Naive thymus-derived CD4-positive, alpha-beta T cell (primary cell): ENCODE measurements at places on chromosomes 13 and 19. TPM values are rescaled to one million over a fixed set of nuclear protein-coding genes. Genes with fewer than 3 reads are reported as not detected.

GRCh38 chr19:46614114-46614722, 10.7 kb downstream of the PTGIR start:
- peak; percentile 71 for DNase-seq

DNA sequence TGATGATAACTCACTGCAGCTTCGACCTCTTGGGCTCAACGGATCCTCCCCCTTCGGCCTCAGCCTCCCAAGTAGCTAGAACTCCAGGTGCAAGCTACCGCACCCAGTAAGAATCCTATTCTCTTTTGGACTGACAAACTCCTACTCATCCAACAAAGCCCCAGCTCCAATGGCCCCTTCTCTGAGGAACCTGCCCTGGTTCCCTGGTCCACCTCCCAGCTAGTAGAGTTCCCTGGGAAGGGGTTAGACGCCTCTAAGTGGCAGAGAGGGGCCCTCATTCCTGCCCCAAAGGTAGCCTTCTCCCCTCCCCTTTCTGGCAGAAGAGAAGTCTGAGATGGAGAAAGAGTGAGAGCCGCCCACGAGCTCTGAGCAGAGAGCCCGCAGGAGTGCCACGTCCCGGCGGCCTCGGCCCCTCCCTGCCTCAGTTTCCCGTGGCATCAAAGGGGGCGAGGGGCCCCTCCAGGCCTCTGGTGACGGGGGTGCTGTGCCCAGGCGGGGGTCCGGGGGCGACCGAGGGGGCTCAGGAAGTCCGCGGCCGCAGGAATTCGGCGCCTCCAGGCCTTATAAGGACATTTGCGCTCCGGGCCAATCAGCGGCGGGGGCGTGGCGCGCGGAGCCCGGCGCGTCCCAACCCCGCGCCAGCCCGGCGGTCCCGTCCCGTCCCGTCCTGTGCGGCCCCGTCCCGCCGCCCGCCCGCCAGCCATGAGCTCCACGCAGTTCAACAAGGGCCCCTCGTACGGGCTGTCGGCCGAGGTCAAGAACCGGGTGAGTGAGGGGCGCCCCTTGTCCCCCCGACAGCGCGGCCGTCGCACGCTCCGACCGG, at the start of gene CNN2:
CNN2 (plus strand) TSS at position 649 of the 823 bp plus-strand sequence; CDS start at position 703, 54 bp downstream.
- DNase-seq, result peak; percentile 60

GRCh38 chr13:84187626-84188025, 305.4 kb upstream of the SLITRK1 start:
- no peak for DNase-seq

- no peak for DNase-seq
Observed at GRCh38 chr13:106184790-106185189, 350.7 kb downstream of the EFNB2 start.

GRCh38 chr19:12841094-12841493, 2.8 kb downstream of the MAST1 start:
- DNase-seq, result no peak

DNA sequence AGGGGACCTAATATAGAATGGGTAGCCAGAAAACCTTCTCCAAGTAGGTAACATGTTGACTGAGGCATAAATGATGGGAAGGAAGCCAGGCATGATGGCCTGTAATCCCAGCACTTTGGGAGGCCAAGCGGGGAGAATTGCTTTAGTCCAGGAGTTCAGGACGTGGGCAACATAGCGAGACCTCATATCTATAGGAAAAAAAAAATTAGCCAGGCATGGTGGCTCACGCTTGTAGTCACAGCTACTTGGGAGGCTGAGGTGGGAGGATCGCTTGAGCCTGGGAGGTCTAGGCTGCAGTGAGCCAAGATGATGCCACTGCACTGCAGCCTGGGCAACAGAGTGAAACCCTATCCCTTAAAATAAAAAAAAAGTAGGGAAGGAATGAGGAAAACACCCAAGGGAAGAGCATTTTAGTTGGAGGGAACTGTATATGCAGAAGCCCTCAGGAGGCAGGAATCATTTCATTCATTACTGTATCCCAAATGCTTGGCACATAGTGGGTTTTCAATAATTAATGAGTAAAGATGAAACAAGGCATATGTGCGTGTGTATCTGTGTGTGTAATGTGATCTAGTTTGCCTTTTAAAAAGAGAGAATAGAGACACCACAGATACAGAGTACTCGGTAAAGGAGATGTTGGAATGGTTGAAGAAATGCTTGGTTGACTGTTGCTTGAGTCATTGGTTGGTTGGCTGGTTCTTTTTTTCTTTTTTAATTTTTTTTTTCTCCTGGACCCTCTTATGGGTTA, 2.2 kb upstream of the NUP62 start:
- no peak for DNase-seq

GRCh38 chr13:106433066-106433465, 102.4 kb downstream of the EFNB2 start:
- DNase-seq, result no peak

- no peak for DNase-seq
Observed at GRCh38 chr13:76994281-76994680, 2.4 kb downstream of the CLN5 start.

GRCh38 chr19:28927456-28927855, 285.5 kb downstream of the UQCRFS1 start:
- no peak for DNase-seq

GRCh38 chr13:34942732-34943435, 814 bp downstream of the NBEA start:
- DNase-seq, result peak; percentile 21

DNA sequence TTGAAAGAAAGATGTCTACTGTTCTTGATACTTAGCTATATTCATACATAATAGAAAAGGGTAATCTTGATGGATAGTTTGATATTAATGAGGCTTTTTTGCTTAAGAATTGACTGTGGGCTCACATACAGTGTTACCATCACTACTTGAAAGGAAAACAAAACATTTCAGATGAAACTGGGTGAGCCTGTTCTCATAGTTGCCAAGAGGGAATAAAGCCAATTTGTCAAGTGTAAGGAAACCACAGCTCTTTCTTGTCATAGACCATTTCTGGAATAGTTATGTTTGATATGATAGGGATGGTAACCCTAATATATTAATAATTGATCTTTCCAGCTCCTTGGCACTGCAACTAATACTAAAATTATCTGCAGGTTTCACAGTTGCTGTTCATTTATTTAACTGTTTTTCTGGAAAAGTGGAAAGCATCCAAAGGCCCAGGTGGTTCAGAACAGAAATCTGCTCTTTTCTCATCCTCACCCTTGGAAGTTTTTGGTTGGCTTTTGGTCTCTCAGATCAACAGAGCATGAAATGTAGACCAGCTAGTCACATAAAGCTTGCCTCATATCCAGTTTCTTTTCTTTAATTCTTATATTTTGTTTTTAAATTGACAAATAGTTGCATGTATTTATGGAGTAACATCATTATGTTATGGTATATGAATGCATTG, 43.2 kb downstream of the ARHGEF7 start:
- DNase-seq, result no peak

GRCh38 chr13:114099918-114100445, 32.4 kb downstream of the RASA3 start:
- no peak for DNase-seq

DNA sequence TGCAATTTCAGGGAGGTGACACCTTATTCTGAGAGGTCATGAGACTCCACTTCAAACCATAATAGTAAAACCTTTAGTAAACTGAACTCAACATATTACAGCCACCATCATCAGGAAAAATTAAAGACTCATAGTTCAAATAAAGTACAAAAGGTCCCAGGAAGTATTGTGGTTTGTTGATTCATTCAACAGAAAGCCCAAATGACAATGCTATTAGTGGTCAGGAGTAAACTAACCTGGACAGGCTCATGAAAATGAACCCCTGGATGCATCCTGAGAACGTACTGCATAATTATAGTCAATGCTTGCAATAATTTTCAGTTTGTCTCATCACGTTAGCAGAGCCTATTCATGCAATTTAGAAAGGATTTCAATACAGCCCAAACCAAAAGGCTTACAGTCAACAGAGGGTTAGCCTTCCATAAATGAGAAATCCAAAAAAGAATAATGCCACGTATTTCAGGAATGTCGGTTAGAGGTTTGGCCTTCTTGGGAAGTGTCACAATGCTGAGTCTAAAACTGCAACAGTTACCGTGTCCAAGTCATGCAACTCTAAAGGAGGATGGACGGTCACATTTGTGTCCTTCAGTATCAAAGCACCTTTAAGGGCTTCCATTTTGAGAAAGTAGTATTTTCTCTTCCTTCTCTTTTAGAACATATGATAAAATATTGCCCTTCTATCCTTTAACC, 280.8 kb downstream of the ABCC4 start:
- DNase-seq, result no peak

DNA sequence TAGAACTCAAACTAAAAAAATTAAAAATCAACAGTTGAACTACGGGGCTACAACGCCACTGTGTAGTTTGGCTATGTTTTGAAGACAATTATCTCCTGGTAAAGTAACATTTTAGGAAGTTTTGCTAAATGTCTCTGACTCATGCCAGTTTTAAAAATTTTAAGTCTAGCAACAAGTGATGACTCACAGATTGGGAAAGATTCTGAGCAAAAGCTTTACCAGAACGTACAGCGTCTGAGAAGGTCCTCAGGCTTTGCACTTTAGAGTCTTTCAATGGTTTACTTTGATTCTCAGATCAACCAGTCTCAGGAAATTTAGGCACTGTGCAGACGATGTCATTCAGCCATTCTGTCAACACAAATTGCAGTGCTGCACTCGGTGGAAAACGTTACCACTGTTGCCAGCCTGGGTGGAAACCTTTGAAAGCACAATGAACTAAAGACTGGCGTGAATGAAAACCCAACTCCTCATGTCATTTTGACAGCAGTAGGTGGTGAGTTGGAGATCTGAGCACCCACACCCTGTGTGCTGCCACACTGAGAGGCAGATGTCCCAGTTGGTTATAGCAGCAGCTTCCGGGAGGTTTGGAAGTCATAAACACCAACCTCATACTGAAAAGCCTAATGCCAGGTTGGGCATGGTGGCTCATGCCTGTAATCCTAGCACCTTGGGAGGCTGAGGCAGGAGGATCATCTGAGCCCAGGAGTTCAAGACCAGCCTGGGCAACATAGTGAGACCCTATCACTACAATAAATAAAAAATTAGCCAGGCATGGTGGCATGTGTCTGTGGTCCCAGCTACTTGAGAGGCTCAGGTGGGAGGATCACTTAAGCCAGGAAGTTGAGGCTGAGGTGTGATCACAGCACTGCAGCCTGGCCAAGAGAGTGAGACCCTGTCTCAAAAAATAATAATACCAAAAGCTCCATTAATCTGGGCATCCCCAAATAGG, 6.3 kb upstream of the WTIP start:
- DNase-seq, result no peak

GRCh38 chr13:44692173-44692713, 116.1 kb upstream of the TSC22D1 start:
- DNase-seq, result no peak

Gene CD22
- 0.70 TPM for polyA plus RNA-seq

Gene PSPN
- polyA plus RNA-seq, result 0.60 TPM

DNA sequence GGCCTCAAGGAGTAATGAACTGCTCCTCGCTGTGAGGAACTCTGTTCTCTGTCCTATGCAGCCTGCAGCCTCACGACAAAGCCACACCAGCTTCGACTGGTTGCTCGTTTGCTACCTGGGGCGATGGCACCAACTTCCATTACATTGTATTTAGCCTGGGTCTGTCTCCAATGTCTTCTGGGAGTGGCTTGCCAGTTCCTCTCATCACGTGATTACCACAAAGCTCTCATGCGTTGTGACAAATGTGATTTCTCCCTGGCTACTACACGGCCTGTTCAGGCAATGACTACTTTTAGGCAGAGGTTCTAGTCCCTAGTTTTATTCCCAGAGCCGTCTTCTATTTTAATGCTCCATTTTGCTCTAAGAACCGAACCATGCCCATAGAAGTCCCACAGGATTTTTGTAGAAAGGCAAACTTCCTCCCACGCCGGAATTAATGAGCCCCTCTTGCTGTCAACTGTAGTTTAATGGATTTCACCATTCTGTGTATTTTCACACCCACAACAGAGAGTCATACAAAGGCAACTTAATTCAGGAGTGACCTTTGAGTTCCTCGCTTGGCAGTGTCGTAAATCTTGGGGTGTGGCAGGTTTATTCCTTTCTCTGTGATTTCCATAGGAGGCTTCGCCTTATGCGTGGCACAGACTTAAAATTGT, 351.9 kb downstream of the EFNB2 start:
- no peak for DNase-seq

Gene ZIK1
- 13.7 TPM for polyA plus RNA-seq

Gene ICAM4
- 0.55 TPM for polyA plus RNA-seq

- no peak for DNase-seq
Observed at GRCh38 chr13:58032676-58033460, 401.3 kb downstream of the PCDH17 start.

Gene ZNF154
- polyA plus RNA-seq, result 3.4 TPM

Gene WDR88
- 0.24 TPM for polyA plus RNA-seq

- no peak for DNase-seq
Observed at GRCh38 chr13:107642831-107643230, 572.5 kb downstream of the LIG4 start.

GRCh38 chr19:33622809-33623511, 1.2 kb downstream of the CHST8 start:
- no peak for DNase-seq

- no peak for DNase-seq
Observed at GRCh38 chr19:35816846-35817245, 4.2 kb upstream of the PRODH2 start.

DNA sequence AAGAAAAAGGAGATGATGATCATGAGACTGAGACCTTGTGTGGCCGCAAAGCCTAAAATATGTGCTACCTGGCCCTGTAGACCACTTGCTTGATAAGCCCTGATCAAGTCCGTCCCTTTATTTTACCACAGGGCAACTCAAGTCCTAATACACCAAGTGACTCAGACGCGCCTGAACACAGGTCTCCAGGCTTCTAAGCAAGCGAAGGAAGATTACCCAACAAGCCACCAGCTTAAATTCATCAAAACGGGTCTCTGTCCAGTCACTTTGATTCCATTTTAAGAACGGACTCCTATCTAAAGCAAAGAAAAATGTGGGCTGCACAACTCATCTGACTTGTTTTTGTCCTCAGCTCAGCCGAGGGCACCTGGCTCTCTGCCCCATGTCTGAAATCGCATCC, 26.8 kb downstream of the SLC7A1 start:
- no peak for DNase-seq

DNA sequence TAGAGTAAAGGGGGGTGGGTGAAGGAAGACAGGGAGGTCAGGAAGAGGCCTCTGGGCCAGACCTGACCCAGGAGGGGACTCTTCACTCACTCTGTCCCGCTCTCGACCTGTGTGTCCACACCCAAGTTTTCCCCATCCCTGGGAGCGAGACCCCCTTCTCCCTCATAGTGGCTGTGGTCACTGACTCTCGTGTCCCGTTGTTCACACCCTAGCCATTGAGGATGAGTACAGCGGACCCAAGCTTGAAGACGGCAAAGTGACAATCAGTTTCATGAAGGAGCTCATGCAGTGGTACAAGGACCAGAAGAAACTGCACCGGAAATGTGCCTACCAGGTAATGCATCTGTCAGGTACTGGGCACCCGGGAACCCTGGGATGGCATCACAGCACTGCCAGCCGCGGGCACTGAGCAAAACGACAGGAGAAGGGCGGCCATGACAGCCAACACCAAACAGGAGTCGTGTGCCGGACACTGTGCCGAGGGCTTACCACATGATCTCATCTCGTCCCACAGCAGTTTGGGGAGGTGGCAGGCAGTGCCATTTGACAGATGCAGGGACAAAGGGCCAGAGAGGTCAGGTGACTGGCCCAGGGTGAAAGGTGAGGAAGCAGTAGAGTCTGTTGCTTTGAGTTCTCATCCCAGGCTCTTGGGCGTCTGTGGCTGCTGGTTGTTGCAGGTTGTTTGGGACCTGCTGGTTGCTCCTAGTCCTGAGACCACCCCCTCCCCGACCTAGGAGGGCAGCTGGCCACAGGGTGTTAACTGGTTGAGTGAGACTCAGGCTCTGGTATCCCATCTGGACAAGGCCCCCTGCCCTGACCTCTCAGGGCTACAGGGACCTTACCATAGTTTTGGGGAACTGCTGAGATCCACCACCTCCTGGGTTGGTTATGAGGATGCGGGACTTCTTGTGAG, 29.6 kb downstream of the PPP5C start:
- no peak for DNase-seq

Gene SMAD9
- polyA plus RNA-seq, result 0.05 TPM
